Liver (tissue), 10 donors: ENCODE measurements at places on chromosomes 16 and 17.

GRCh38 chr16:47829850-47830600 lies 325.8 kb downstream of the ABCC12 start:
- DNase-seq = no peak

DNA sequence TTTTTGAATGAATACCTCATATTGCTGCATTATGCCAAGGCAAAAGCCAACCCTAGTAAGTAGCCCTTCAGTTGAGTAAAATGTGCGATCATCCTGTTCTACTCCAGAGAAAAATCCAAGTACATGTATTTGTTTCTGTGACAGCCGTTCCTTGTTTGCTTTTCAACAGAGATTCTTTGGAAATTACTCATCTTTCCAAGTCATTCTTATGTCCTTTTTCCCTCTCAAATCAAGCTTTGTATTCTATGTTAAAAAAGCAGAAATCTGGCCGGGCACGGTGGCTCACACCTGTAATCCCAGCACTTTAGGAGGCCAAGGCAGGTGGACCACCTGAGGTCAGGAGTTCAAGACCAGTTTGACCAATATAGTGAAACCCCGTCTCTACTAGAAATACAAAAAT lies 112.9 kb upstream of the HAS3 start:
- DNase-seq = no peak

DNA sequence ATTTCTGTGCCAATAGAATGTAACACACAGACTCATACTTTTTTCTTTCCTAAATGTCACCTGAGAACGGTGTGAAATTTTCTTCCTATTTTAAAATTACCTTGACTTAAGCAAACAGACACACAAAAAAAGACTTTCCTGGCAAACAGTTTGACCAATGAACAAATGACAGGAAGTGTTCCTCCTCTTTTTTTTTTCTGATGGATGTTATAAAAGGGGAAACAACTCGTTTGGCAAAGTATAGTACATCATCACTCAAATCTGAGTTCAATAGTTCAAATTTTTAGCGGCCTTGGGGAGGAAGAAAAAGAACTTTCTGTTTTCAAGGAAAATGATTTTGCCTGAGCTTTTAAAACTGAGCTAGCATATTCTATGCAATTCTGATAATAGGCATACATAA lies 19.8 kb downstream of the HS3ST3A1 start:
- no peak for DNase-seq

DNA sequence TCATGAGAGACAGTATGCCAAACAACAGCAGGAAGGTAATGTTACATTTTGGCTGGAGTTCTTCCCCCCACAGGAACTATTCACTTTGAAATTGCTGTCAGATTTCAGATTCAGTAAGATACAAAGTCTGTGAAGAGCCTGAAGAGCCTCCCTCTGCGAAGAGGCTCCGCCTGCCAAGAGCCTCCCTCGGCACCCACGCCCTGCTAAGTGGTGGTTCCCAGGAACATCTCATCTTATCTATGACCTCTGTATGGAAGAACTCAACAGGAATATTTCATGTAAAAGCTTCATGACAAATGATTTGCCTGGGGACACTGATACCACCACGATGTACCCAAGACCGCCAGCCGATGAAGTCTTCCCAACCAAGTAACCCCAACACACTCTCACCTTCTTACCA lies 3.2 kb downstream of the ZC3H7A start:
- DNase-seq = no peak

DNA sequence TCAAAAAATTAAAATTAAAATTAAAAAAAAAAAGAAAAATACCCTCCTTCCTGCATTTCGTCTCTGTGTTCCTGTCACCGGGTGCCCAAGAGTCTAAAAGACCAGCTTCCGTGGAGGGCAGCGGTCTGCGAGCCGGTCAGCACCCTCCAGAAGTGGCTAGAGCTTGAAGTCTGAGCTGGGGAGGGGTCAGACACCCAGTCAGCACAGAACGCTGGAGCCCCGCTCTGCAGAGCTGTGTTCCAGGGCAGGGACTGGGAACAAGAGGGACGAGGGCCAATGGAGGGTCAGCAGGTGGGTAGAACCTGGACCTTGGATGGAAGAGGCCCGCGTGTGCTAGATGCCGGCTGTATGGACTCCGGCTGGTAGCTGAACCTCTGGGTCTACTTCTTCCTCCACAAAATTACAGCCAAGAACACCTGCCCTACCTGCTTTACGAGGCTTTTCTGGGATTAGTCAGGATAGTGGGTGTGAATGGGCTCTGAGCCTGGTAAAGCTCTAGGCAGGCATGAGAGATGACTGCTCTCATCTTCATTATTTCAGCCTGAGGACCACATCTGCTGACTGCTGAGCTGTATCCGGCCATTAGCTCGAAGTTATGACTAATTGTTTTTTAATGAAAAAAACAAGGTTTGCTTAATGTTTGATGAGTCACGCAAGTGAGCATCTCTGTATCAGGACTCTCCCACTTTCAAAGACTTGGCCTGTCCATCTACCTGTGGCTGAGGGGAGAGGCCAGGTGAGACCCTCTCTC lies 5.9 kb downstream of the TRPV1 start:
- DNase-seq = no peak

DNA sequence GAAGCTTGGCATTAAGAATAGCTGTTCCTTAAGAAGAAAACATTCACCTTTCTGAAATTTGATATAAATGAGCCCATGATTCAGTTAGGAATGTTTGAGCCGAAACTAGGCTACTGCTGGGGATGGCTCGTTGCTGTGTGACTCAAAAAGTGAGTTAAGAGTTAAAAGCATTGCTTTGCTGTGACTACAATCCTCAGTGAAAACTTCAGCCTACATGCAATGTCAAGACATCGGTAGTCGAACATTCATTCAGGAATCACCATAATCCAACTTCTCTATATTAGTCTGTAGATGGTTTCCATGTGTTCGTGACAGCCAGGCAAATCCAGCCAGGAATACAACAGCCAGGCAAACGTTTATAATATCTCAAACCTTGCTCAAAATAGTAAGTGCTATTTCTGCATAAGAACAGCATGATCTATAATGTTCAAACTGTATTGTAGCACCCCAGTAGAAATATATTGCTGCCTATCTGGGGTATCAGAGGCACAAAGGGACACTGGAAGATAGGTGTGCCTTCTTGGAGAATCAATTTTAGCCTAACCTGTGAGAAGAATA lies 1225.1 kb downstream of the CDH8 start:
- no peak for DNase-seq

GRCh38 chr16:1762879-1763520 lies 8.3 kb downstream of the NME3 start:
- peak; percentile 59 for DNase-seq

DNA sequence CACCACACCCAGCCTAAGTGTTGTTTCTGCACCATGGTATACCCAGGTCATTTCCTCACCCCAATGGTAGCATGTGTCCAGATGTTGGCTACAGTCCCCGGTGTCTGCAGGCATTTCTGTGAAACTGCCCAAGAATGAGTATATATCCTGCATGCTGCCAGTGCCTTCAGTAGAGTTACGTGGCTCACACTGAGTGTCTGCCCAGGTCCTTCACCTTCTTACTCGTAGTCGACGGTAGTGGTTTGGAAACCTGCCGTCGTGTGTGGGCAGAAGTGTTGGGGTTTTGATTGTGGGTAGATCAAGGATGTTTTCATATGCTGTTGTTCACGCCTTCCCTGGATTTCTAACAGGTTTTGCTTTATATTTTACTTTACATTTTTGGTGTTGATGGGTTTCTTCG lies 16.8 kb downstream of the TCF25 start:
- DNase-seq = no peak

DNA sequence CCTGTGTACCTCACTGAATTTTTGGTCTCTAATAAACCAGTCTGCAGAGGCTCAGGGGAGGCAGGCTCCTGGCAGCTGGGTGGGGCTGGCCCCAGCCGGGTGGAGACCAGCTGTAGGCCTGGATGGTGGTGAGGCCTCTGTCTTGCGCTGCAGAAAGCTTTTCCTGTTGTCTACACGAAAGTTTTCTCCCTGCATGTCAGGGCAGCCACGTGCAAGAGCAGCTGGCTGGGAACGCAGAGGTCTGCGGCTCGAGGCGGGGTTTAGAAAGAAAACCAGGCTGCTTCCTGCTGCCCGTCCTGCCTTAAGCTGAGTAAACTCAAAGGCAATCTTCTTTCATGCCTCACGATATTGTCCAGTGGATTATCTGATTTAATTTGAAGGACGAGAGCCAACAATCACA lies 2.4 kb downstream of the SERPINF1 start:
- peak; percentile 74 for DNase-seq

DNA sequence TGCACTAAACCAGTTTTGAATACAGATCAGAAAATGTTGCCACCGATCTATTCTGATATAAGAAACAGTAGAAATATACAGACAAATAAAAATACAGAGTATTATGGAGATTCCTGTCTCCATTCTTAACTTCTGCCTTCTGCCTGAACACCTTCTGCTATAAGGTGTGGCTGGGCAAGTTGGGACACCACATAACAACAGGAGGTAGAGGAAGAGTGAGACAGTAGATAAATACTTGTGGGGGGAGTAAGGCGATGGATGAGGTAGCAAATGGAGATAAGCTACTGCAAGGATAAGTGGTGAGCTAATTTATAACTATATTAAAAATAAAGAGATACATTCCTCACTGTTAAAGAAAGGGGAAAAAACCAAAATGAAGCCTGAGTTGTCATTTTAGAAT lies 143.7 kb downstream of the CDH8 start:
- no peak for DNase-seq

DNA sequence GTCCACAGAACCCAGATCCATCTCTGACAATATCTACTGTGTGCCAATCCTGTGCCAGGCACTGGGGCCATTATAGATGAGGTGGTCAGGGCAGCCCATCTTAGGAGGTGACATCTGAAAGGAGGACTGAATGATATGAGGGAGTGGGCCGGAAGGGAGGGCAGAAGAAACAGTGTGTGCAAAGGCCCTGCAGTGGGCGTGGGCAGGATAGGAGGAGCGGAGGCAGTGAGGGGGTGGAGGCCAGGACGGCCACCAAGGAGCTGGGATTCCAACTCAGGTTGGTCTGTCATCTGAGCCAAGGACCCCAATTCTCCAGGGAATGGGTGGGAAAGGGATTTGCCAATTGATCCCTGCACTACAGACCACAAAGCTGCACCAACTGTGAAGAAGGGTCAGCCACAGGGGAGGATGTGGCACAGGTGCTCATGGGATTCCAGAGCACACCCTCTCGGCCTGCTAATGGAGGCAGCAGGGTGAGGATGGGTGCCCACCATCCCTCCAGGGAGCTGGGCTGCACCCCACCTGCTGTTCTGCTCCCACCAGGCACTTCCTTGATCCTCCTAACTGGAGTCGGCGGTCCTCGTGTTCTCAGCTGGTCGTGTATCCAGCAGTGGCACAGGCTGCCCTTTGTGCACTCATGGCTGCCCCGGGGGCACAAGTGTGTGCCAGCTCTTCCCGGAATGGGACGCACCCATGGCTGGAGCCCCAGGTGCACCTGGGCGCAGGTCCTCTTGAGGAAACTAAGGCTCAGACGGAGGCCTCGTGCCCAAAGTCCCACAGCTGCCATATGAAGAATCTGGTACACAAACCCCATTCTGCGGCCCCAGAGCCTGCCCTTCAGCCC lies 9.6 kb downstream of the SREBF1 start:
- DNase-seq = no peak

- no peak for DNase-seq
These were observed 184.9 kb downstream of the MSI2 start for GRCh38 chr17:57441270-57441600.

DNA sequence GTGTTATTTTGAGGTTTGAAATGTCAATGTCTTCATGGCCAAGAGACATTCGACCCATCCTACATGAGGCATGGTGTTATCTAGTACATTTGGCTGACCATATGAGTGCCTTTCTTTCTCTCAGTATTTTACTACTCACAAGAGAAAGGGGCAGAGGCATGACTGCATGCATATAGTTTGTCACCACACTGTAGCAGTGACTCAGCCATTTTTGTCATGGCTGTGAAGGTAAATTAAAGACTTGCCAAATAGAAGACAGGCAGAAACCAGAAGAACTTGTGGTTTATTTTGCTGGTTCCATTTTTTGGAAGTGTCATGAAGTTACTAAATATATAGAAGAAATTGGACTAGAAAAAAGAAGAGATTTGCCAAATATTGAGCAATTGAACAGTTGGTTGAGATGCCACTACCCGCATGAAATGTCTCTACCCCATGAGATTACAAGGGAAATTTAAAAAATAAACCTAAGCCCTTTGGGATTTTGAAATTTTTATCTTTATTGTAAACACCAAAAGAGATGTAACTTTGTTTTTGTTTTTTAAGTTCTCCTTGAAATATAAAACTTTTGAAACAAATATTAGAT lies 170.3 kb downstream of the CHD9 start:
- DNase-seq = no peak

DNA sequence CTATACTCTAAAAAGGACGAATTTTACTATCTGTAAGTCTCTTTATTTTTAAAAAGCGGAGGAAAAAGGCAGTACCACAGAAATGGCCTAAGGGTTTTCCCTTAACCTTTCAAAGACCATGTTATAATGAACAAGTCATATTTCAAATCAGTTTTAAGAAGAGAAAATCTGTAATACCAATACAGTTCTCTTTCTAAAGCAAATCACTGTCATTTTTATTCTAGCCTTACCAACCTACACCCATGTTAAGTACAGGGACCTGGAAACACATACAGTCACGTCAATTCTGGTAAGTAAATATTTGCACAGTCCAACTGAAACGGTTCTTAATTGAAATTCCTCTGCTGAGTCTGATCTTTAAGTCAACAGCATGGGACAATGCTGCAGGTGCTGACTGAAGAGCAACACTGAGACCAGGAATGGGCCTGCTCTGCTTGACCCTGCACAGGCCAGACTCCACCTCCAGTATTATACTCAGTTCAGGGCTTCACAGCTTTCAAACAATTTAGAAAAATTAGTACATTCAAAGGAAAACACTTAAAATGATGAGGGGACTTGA lies 20.2 kb downstream of the MBTPS1 start:
- no peak for DNase-seq

GRCh38 chr16:79282806-79283205 lies 317.7 kb downstream of the MAF start:
- no peak for DNase-seq

GRCh38 chr17:49784636-49785035 lies 3.8 kb upstream of the KAT7 start:
- no peak for DNase-seq

- peak; percentile 69 for DNase-seq
These were observed 2.8 kb downstream of the FN3K start for GRCh38 chr17:82737967-82738877.
